ENCODE measurements at places on chromosomes 4 and X.
A peak's percentile ranks its signal among the peaks of the same experiment; 100 is the strongest.

- H3K27me3 ChIP-seq = no peaks in the 10 kb centered on the region
- peaks cover 39% of the 10 kb centered on the region for H3K4me1 ChIP-seq
- DNase-seq = no peak
Measured at GRCh38 chr4:76718831-76719230, 179.1 kb downstream of the SOWAHB start.

DNA sequence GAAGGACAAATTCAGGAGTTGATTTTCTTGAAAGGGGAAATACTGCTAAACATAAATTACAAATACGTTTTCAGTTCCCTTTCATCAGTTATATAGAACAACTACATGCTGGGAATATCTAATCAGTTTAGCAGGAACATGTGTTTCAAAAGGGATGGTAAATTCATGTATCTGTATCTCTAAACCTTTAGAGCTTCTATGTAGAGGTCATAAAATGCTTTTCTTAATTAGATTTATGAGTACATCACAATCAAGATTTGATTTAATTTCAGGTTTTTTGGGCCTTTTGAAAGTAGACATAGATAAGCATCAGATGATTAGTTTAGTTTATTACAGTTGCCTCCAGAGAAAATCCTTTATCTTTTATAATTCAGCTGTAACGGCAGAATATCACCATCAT, 12.9 kb downstream of the PDLIM3 start:
- H3K36me3 ChIP-seq = no peaks in the 10 kb centered on the region
- H3K4me1 ChIP-seq = no peaks in the 10 kb centered on the region
- no peaks in the 10 kb centered on the region for H3K27me3 ChIP-seq
- H3K4me3 ChIP-seq = no peak overlapping the region

DNA sequence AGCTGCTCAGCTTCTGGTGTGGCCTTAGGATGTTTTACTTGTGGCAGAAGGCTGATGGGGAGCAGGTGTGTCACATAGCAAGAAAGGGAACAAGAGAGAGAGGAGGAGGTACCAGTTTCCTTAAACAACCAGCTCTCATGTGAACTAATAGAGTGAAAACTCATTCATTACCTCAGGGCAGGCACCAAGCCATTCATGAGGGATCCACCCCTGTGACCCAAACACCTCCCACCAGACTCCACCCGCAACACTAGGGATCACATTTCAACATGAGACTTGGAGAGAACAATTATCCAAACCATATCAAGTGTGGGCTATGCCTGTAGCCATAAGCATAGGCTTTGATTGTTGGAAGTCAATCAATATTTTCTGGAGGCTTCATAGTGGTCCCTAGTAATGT, 56.0 kb downstream of the GSX2 start:
- H3K27me3 ChIP-seq = no peaks in the 10 kb centered on the region
- H3K4me3 ChIP-seq = no peak overlapping the region
- no peaks in the 10 kb centered on the region for H3K4me1 ChIP-seq
- H3K36me3 ChIP-seq = no peaks in the 10 kb centered on the region
- no peak for DNase-seq

DNA sequence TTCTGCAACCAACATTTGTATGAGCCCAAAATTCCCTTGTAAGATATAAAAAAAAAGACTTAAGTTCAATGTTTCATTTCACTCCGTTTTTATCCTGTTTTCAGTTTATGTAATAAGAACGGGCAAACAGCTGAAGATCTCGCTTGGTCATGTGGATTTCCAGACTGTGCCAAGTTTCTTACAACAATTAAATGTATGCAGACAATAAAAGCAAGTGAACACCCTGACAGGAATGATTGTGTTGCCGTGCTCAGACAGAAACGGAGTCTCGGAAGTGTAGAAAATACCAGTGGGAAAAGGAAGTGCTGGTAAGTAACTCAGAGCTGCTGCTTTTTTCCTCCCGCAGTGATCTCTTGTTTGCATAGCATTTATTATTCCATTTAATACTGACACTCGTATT, 2.8 kb downstream of the ANKRD37 start:
- peak overlapping the region; percentile 9 for H3K4me3 ChIP-seq
- H3K36me3 ChIP-seq = peaks cover 35% of the 10 kb centered on the region
- H3K27me3 ChIP-seq = no peaks in the 10 kb centered on the region

Measured in suprapubic skin (tissue), 4 donors.